NCI-H1092 (cell line): ENCODE measurements at places on chromosomes 2 and 18.
A peak's percentile ranks its signal among the peaks of the same experiment; 100 is the strongest.

DNA sequence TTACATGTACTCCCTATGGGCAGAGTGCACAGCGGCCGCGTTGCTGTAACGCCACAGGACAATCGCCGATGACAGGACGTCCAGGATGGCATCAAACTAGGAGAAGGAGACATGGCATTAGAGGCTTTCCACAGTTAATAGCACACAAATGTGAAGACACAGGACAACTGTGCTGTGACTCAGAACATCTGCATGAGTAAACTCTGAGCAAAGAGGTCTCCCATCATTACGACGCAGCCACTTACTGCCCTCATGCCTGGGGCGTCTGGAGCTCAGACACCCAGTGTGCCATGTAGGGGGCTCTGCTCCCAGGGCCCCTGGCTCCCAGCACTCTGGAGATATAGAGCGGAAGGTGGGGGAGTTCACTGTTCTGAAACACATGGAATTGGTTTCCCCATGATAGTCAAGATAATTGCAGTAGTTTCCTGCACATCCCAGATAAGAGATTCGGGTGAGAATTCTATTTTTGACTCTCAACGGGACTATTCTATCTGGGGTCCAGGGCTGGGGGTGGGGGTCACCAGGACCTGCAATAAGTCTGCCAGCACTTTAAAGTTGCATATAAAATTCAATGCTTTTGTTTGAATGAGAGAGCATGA is 168.1 kb downstream of the TMEM163 start:
- DNase-seq = no peak

DNA sequence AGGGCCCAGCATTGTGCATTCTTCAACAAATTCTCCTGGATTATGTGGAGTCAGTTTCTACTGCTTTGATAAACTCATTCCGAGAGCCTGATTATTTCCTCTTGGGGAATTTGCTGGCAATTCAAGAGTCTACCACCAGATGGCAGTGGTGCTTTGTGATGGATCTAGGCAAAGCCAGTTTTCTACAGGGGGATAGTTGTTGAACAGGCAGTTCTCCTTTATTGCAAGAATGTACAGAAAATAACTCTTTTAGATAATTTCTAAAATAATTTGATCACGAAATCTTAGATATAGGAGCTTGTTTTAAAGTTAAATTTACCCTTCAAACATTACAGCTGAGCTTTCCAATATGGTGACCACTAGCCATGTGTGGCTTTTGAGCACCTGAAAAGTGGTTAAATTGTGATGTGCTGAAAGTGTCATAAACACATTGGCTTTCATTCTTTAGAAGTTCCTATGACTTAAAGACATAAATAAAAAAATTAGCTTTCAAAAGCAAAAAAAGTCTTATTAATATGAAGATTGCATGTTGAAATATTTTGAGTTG is 66.7 kb upstream of the HAAO start:
- DNase-seq = peak; percentile 21

- no peak for DNase-seq
Observed at GRCh38 chr2:229852565-229852964, 69.2 kb downstream of the TRIP12 start.

DNA sequence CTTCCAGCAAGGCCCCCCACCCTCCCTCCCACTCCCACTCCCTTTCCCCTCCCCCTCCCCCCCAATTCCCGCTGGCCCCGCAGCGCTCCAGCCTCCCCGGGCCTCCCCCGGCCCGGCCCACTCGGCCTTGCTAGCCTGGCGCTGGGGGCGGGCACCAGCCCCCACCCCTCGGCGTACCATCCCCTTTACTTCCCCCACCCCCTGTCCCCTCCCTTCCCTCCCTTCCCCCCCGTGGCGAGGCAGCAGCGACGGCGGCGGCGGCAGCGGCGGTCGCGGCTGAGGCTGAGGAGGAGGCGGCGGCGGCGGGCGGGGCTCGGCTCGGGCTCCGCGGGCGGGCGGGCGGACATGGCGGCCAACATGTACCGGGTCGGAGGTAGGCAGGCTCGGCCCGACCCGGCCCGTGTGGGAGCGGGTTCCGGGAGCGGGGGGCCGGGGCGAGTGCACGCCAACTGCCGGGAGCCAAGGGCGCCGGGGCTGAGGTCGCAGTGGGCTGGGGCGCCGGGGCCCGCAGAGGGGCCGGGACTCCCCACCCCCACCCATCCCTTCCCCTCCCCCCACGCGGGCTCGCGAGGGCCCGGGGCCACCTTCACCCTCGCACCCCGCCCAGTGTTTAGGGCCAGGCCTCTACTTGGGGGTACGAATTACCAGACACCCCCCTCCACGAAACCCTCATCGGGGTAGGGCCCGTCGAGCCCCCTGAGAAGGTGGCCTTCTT is at the start of gene MTA3:
Gene MTA3 (plus strand): TSS at position 232 of the 715 bp plus-strand sequence. CDS start 114 bp downstream, at position 346.
- DNase-seq = no peak

DNA sequence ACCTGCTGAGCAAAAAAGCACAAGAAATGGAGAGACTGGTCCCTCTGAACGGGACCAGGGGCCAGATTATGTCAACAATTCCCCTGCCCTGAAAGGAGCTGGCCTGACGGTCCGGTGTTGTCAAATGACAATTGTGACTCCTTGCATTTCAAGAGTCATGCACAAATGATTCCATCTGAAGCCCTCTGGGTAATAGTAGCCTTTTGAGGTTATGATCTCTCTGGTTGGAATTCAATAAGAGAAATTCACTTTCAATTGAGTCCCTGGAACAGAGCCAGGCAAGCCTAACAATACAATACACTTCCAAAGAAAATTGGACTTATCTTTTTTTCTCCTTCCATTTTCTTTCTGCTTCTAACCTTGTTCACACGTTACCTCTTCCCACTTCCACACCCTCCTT is 116.9 kb downstream of the C1D start:
- no peak for DNase-seq

DNA sequence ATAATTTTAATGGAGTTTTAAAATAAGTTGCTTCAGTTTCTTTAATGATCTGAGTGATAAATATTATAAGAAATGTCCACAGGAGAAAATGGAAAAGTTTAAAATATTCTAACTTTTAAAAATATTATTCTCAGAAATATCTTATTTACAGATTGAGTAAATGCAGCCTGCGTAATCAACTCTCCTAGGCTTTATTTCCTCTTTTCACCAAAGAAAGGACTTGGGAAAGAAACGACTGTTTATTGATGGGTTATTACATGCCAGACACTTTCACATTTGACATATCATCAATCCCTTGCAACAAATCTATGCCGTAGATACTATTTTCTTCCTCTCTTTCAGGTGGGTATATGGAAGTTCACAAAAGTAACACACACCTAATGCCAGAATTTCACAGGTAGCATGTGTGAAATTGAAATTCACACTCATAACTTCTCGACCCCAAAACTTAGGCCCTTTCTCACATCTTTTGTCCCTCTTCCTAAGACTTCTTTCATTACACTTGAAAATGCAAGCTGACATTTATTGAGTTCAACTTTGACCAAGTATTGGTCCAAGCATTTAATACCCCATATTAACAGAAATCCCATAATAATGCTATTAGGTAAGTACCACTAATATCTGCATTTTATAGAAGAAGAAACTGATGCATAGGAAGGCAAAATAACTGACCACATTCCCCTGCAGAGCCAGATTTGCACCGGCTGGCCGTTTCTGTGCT is 49.2 kb downstream of the MYOM1 start:
- DNase-seq = no peak

DNA sequence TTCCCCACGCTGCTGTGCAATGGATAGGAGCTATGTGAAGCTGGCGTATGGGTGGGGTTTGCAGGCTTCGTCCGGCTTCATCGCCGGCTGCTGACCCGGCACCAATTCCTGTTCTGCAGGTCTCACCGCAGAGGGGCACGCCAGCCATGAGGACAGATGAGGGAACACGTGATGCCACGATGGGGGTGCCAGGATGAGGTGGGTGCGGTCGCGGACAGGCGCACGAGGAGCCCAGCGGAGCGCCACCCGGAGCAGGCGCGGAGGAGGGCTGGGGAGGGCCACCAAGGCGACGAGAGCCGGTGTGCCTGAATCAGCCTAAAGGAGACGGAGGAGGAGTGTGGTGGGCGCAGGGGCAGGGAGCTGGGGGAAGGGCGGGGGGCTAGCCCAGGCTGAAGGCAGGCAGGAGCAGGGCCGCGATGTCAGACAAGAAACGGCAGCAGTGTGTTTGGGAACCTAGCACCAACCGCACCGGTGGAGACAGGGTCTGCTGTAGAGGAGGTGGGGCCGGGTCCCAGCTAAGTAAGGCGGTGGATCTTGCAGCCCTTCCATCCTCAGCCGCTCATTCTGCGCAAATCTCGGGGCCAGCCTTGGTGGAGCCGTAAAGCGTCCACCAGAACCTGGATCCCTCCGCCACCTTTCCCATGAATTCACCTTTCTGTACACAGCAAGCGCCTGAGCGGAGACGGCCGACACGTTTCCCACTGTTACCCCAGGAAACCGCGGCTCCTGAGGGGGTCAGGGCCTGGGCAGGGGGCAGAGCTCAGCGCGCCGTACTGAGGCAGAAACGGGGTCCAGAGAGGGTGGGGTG is 17.0 kb upstream of the CD8A start:
- peak; percentile 43 for DNase-seq

GRCh38 chr18:48170651-48171050 is 238.5 kb downstream of the ZBTB7C start:
- no peak for DNase-seq

GRCh38 chr18:68447286-68447685 is 267.6 kb downstream of the TMX3 start:
- DNase-seq = no peak

- DNase-seq = no peak
Observed at GRCh38 chr2:239275847-239276831, 124.7 kb downstream of the HDAC4 start.

- DNase-seq = no peak
Observed at GRCh38 chr2:40488927-40489677, 37.2 kb upstream of the SLC8A1 start.

GRCh38 chr2:236872015-236872414 is 213.7 kb upstream of the COPS8 start:
- DNase-seq = no peak

GRCh38 chr2:203889542-203889941 is 22.0 kb downstream of the CTLA4 start:
- DNase-seq = no peak

- DNase-seq = peak; percentile 28
Observed at GRCh38 chr2:27074738-27075565, 3.5 kb upstream of the EMILIN1 start.

- DNase-seq = no peak
Observed at GRCh38 chr18:31658670-31659575, 25.5 kb downstream of the B4GALT6 start.

- no peak for DNase-seq
Observed at GRCh38 chr18:24054130-24054529, 39.6 kb downstream of the TTC39C start.

- DNase-seq = no peak
Observed at GRCh38 chr2:23200068-23200786, 184.8 kb upstream of the KLHL29 start.

- DNase-seq = no peak
Observed at GRCh38 chr2:99554238-99554637, 64.4 kb upstream of the REV1 start.

- no peak for DNase-seq
Observed at GRCh38 chr2:231207734-231208133, 9.3 kb downstream of the ARMC9 start.

- DNase-seq = no peak
Observed at GRCh38 chr2:168035458-168035857, 211.9 kb downstream of the STK39 start.

DNA sequence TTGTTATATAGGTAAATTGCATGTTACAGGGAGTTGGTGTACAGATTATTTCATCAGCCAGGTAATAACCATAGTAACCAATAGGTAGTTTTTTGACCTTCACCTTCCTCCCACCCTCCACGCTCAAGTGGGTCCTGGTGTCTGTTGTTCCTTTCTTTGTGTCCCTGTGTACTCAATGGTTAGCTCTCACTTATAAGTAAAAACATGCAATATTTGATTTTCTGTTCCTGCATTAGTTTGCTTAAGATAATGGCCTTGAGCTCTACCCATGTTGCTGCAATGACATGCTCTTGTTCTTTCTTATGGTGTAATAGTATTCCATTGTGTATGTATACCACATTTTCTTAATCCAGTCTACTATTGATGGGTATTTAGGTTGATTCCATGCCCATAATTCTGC is 233.7 kb upstream of the EPC2 start:
- DNase-seq = no peak

- DNase-seq = no peak
Observed at GRCh38 chr18:12531749-12532148, 124.0 kb downstream of the PRELID3A start.

GRCh38 chr18:56245866-56246580 is 392.4 kb downstream of the TXNL1 start:
- no peak for DNase-seq

DNA sequence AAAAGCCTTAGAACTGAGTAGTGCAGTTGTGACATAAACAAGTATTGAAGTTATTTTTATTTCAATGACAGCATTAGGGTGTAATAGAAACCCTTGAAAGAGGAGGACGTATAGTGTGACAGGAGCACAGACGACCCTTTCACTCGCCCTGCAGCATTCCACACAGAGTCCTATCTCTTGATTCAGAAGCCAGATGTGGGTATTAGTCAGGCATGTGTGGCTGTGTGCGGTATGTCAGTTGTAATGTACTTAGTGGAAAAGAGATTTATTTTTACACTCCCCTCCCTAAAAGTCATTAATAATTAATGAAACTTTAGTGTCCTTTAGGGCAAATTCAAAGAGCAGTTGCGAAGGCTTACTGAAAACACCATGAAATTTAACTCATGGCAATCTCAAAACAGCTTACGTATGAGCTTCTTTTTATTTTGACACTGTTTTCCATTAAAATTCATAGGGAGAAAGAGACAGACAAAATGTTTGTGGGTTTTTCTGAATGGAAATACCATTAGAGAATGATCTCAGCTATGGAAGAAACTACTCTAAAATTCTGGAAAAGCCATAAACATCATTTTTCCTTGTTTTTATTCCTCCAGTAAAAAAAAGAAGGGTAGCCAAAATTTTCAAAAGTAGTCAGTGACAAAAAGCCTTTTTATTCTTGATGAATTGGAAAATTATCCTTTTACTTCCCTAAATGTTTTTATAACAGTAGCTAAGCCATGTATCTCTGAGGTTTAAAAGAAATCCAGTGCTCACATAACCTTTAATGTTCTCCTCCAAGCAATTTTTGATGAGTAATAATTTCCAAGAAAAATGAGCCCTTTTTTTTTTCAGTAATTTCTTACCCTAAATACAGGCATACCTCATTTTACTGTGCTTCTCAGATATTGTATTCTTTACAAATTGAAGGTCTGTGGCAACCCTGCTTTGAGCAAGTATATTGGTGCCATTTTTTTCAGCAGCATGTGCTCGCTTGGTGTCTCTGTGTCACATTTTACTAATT is 84.0 kb upstream of the DSEL start:
- no peak for DNase-seq

GRCh38 chr2:70515938-70516337 is 37.7 kb downstream of the TGFA start:
- no peak for DNase-seq

GRCh38 chr2:169980001-169980400 is 152.7 kb downstream of the UBR3 start:
- no peak for DNase-seq

DNA sequence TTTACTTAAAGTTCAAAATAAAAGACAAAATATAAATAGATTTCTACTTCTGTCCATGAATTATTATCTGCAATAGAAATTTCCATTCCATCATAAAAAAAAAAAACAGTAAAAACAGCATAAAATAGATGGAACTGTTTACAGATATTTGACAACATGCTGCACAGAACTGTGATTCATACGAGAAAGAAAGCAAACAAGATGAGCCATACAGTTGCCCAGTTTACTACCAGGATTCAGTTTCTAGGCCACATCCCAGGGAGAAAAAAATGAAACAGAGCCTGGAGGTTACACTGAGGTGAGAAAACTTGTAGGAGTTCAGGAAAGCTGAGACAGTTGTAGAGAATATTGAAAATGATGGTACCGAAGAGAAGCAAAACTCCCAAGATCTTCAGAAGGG is 1426.9 kb upstream of the ACVR2A start:
- no peak for DNase-seq
